ENCODE measurements at places on chromosomes 2 and 18.

GRCh38 chr2:86337244-86337835 lies at the start of gene REEP1:
TSS of gene REEP1 (minus strand) at chr2:86337626. CDS start at chr2:86337510, 116 bp downstream.
- DNase-seq, result no peak

DNA sequence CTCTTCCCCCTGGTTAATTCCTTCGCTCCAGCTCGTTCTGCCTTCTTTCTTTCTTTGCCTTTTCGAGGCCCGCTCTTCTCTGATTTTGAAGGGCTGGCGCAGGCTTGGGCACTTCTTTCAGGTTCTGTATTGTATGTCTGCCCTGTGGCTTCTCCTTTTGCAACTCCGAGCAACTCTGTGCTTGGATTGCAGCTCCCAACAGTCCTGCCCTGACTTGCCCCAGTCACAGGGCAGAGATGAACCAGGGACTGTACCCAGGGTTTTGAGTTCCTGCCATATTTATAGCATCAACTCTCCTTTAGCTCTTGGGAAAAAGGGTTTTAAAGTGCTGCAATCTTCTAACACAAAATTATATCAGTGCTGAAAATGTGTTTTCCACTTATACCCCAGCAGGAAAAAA lies 31.1 kb upstream of the CD8A start:
- no peak for DNase-seq

- DNase-seq, result no peak
Measured at GRCh38 chr18:37330173-37330572, 235.4 kb downstream of the CELF4 start.

DNA sequence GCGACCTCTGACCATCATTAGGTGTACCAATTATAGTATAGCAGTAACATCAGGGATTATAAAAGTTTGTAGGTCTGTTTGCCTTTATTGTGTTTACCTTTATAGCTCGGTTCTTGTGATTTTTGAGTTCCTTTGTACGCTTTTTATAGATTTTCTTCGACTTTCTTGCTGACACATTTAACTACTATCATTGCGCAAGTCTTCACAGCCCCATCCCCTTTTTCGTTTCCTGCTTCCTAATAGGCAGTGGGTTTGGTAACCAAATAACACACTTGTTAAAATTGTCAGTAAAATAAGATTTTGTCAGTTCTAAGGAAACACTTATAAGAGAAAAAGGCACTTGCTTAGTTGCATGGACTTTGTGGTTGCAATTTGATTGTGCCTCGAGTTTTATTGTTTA lies 541.5 kb downstream of the LRP1B start:
- no peak for DNase-seq

DNA sequence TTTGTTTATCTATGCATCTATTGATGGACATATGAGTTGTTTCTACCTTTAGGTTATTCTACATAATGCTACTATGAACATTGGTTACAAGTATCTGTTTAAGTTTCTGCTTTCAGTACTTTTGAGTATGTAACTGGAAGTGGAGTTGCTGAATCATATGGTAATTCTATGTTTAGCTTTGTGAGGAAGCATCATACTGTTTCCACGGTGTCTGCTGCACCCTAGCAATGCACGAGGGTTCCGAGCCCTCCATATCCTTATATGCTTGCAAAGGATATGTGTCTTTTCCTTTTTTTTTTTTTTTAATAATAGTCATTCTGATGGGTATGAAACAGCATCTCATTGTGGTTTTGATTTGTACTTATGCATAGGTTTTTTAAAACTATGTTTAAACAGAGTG lies 83.7 kb downstream of the FMNL2 start:
- DNase-seq, result no peak

DNA sequence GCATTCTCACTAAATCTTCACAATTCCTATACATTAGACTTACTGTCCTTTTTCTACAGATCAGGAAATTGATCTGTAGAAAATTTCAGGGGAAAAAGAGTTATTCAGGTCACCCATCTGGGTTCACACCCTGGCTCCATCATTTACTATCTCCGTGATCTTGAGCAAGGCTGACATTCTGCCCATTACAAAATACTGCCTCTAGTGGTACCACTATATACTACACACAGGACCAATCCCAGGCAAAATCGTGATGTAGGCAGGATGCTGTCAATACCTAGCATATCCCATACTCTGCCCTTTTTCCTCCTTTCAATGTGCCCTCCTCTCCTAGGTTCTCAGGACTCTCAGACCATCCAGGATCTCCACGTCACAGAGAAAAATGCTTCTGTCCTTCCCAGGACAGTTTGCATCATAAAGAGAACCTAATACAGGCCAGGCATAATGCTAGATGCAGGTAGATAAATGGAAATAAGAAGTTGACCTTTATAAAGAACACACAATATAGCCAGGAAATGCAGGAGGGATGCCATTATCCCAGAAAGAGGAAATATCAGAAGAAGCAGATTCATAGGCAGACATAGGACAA lies 101.9 kb downstream of the CDH20 start:
- DNase-seq, result peak; percentile 18

GRCh38 chr2:238790126-238790832 lies 57.6 kb upstream of the TWIST2 start:
- DNase-seq, result no peak

DNA sequence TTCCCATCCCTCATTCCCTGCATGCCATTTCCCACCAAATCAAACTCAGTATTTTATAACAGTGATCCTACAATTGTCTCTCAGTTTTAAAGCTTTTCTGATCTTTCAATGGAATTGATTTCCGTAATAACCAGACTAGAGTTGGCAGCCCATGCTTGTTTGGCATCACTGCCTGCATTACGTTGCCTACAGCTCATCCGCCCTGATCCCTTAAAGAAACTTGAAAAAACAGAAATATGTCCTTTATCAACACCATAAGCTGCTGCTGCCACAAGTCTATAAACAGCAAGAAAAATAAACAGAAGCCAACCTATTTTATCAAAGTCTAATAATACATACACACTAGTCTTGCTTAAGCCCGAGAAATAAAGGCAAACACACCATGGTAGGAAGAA lies 331.0 kb downstream of the METTL4 start:
- no peak for DNase-seq

GRCh38 chr2:42835577-42836371 lies 43.4 kb upstream of the HAAO start:
- peak; percentile 97 for DNase-seq

GRCh38 chr2:125280265-125280664 lies 1255.2 kb downstream of the CNTNAP5 start:
- DNase-seq, result no peak

DNA sequence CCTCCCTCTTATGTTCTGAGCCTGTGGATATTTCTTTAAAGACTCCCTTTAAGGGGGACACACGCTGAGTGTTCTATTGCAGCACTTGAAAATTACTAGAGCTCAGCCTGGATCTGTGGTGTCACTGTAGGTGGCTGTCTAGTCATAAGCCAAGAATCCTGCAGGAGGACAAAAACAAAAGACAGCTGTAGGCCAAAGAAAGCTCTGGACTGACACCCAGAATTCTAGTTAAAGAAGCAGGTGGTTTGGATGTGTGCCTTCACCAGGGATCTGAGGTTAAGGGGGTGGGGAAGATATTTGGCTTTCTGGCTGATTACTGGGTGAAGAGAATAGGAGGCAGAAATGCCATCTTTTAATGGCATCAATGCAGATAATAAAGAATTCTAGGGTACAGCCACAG lies 842.5 kb upstream of the NXPH2 start:
- no peak for DNase-seq

DNA sequence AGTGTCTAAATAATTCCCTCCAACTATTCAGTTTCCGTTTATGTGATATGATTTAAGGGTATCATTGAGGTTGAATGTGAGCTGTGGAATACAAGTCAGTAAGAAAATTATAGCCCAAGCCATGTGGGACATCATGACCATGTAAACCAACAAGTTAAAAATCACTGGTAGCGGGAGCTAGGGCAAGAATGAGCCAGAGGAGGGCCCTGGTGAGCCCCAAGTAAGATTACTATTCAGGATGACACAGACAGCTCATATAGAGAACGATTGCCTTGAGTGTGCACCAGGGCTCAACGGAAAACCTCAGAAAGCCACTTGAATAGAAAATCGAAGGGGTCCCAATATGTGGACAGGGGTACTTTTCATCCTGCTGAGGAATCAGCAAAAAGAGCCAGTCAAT lies 87.8 kb upstream of the RBMS1 start:
- no peak for DNase-seq

GRCh38 chr18:26510337-26510736 lies 38.0 kb downstream of the KCTD1 start:
- no peak for DNase-seq

DNA sequence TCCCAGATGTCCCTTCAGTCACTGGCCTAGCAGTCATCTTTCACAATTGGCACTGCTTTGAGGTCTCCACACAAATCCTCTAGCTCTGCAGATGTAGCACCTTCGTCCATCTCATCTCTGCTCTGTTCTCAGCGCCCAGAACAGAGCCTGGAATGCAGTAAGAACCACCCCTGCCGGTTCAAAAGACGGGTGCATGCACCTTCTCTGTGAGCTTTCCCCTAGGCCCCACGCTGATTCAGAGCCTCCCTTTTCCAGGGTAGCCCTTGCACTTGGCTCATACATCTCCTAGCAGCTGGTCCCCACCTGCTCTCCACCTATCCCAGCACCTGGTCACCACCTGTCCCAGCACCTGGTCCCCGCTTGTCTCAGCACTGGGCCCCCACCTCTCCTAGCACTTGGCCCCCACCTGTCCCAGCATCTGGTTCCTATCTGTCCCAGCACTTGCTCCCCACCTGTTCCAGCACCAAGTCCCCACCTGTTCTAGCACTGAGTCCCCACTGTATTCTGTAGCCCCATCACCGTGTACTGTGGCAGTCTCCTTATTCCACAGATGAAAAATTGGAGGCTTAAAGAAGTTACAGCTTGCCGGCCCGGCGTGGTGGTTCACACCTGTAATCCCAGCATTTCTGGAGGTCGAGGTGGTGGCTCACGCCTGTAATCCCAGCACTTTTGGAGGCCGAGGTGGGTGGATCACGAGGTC lies 4.7 kb upstream of the KCNF1 start:
- DNase-seq, result no peak

GRCh38 chr2:204228169-204228886 lies 291.8 kb downstream of the ICOS start:
- no peak for DNase-seq

DNA sequence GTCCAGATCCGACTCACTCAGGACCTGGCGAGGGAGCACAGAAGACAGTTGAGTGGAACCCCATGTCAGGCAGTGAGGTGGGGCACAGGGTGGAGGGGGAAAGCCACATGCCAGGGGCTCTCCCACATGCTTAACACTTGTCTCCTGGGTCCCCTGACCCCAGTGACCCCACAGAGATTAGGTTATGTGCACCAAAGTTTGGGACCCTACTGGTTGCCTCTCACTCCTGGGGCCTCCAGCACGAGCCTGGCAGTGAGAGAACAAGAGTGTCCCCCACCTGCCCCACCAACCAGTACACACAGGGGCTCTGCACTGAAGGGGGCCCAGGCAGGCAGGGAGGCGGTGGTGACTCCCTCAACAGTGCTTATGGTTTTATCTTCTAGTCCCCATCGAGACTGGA lies 58.3 kb downstream of the CIB4 start:
- no peak for DNase-seq

DNA sequence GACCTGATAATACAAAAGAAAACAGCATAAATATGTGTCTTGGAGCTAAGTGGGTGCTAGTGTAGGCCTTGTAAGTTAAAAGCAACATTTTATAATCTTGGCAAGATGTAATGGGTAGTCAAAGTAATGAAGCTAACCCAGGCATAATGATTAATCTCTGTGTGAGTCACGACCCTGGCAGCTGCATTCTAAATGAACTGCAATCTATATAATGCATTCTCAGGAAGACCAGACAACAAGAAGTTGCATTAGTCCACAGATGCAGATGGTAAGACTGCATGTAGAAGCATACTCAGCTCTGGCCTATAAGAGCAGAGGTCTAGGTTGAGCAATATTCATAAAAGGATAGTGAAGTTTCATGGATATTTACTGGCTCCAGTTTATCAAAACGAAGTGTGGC lies 85.6 kb upstream of the ETAA1 start:
- DNase-seq, result no peak

GRCh38 chr2:74930811-74931486 lies 27.5 kb upstream of the POLE4 start:
- no peak for DNase-seq

DNA sequence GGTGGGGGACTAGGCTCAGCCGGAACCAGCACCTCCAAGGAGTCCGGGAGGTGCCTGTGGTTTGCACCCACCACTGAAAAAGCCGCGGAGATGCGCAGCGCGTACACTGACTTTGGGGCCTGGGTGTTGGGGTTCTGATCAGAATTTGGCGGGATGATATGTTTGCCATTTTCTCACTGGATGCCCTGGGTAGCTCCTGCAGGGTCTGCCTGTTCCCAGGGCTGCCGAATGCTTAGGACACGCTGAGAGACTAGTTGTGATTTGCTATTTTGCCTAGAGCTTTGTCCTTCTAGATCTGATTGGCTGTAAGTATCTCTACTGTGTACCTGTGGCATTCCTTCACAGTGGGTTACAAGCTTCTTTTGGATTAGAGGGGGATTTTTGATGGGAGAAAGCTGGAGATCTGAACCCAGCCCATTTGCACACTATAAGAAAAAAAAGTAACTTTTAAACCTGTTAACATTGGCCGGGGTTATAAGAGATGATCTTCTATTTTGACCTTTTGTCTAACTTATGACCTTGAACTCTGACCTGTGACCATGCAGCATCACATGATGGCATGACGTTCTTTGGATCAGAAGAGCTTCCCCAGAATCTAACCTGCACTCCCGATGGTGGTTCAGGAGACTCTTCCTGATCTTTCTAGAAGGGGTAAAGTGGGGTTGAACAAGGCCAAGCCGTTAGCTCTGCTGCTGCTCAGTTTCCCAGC lies 1.6 kb downstream of the KCNE4 start:
- DNase-seq, result no peak

DNA sequence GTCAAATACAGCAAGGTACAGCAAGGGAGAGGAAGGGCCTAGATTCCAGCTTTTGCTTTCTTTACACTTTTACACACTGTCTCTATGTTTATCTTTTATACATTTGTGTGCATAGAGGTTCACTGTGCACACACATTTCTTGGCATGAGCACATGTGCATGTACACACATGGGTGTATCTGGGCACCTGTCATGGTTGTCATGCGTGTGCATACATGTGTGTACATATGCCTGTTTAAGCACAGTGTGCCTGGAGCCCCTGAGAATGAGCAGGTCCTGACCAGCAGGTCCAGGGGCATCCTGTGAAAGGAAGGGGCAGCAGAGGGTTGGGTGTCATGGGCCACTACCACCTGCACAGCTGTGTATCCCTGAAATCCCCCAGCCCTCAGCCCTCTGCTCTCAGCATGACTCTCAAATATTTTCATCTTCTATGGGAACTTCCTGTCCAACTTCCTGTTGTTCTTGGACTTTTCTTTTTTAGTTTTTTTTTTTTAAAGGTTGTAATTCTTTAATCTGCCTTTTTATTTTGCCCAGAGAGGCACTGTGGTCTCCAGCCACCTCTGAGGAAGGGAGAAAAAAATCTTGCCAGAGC lies 97.0 kb upstream of the EPAS1 start:
- DNase-seq, result no peak

GRCh38 chr2:242085941-242086621 lies 216.6 kb downstream of the RTP5 start:
- DNase-seq, result no peak

Measured in kidney glomerular epithelial cell (primary cell).